ENCODE measurements at places on chromosomes 11 and 22.
A peak's percentile ranks its signal among the peaks of the same experiment; 100 is the strongest.

DNA sequence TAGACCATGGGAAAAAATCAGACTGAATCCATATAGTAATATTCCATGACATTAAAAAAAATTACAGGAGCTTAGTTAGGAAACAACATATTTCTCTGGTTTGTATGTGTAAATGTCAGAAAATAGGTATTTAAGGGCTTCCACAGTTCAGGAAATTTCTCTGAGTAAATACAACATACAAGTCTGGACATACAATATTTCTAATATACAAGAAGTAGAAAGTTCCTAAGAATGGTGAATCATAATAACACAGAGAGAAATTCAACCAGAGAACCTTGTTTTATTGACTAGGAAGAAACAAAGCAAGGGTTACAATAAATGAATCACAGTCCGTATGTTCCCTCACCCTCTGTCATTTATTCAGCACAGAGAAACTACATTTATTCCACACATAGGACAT lies 532.7 kb upstream of the FAT3 start:
- DNase-seq, result no peak

DNA sequence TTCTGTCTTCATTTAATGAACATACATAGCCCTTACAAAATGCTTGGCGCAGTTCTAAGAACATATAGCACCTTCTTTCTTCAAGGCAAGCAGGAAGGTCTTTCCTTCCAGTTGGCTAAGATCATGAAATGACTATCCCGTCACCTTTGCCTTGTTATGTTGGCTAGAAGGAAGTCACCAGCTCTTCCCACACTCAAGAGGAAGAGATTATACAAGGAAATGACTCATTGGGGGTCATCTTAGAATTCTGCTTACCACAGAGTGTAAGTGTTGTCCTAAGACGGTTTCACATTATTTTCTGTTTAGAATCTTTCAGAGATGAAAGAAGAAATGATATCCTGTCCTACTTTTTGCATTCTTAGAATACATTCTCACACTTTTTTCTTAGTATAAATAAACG lies 808.0 kb upstream of the LUZP2 start:
- no peak for DNase-seq

- no peak for DNase-seq
These were observed 35.0 kb downstream of the DSCAML1 start for GRCh38 chr11:117761993-117762392.

DNA sequence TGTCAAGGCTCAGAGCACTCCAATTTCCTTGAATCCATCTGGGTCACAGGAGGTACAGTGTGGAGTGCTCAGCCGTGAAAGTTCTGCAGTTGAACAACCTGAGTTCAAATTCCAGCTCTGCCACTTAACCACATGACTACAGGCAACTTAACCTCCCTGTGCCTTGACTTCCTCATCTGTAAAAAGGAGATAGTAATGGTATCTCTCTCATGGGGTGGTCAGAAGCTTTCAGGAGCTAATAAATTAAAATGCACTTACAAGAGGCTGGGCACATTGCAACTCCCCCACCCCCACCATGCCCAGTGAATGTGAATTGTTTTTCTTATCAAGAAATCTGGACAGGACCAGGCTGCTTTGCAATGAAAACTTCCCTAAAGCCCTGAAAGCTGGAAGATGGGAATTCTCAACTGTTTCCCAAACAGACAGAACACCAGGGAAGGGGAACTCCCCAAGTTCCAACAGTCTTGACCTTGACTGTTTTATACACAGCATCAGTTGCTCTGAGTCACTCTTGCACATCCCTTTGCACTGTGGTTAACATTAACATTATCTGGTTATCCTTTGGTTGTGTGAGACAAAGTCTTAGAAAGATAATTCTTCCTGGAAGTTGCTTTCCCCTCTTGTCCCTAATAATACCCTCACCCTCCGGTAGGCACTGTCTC lies 137.0 kb downstream of the SLC1A2 start:
- DNase-seq, result no peak

GRCh38 chr11:102800767-102801166 lies 2.8 kb upstream of the MMP1 start:
- no peak for DNase-seq

DNA sequence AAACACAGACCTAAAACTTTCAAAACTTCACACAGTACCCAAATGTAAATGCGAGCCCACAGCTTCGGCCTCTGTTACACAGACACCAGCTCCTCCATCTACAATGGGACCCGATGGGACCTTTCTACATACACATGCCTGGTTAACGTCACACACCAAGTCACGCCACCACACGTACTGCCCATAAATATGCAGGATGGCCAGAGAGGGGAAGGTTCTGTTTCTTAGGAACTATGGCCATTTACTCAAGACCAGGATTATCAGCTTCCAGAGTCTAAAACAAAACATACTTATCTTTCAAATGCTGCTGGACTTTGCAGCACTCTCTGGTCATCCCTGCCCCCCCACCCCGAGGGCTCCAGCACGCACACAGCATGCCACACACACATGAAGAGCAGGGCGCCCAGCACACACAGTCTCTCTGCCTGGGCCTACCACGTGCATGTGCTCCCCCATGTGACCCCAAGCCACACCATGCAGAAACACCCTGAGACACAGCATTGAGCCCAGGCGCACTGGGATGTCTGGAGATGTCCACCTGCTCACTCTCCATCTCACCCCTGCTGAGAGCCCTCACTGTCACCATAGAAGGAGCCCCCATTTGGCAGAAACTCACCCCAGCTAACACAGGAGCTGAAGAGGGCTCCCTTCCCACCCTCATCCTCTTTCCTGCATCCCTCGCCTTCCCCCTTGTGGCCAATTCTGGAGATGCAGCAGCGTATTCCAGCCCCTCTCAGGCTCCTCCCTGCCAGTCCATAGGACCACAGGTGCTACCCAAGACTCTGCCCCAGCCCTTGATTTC lies 61.8 kb downstream of the SLC22A12 start:
- peak; percentile 59 for DNase-seq

DNA sequence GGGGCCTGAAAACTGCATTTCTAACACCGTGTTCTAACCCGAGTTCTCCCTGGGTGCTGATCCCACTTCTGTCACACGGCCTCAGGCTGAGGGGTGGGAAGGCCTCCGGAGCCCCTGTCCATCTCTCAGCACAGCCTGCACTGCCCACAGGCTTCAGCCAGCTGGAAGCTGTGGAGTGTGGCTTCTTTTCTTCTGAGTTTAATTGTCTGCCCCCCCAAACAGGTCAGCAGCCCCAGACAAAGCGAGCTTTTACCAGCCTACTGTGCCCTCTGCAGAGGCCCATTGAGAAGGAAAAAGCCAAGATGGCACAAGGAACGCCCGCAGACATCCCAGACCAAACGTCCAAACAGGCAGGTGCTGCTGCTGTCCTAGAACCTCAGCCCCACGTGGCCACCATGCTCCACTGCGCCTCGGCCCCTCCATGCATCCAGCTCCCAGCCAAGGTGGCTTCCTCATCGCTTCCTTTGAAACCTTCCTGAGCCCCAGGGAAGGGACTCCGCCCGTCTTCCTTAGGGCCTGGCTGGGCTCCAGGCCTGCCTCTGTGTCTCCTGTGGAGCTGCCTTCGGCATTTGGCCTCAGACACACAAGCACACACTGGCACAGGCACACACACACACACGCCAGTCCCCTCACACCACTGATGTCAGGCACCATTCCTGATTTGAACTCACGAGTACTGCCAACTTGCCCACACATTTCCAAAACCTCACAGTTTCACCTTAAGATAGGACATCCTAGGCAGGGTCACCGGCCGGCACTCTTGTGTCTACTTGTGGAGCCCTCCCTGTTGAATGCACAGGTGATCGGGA lies 1.7 kb downstream of the MOB2 start:
- no peak for DNase-seq

DNA sequence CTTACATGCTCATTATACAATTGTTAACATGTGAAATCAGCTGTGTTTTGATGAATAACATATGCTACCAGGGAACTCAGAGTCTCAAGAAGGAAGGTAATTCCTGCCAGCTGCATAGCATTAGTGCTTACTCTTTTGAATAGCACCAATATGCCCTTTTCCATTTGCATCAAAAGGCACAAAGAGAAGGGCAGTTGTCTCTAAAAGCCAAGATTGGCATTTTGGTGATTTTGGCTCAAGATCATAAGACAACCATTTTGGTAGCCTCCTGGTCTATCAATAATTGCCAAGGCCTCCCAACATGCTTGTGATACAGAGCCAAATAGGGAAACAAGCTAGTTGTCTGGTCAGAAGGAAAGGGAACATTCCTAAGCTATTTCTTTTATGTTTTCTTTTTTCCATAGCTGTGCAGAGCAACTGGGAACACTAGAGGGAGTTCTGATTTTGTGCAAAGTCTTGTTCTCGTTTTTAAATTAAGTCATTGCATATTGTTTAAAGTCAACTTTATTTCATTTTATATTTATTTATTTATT lies 416.7 kb upstream of the CHORDC1 start:
- no peak for DNase-seq

GRCh38 chr22:22938672-22939587 lies 51.3 kb downstream of the IGLL5 start:
- DNase-seq, result peak; percentile 14

DNA sequence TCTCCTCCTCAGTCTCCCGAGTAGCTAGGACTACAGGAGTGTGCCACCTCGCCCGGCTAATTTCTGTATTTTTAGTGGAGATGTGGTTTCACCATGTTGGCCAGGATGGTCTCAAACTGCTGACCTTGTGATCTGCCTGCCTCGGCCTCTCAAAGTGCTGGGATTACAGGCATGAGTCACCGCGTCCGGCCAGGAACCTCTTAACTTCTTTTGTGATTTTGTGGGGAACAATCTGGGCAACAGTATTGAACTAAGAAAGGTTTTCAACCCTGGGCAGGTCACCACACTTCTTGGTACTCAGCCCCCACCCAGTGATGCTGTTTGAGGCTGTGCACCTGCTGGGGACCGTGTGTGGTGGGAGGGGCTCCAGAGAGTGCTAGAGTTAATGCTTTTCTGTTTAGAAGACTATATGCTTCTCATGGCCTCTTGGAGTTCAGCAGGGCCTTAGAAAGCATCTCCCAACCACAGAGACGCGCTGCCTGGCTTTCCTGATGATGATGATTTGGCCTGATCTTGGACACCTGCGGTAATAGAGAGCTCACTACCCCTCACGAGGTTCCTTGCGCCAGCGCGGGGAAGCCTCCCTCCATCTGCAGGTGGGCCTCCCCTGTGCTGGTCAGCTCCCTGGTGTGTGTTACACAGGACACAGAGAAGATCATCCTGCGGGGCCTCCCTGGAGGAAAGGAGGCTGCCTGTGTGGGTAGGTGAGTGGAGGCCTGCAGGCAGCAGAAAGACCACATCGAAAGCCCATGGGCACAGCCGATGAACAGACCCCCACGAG lies 1.2 kb downstream of the DENND6B start:
- DNase-seq, result no peak

DNA sequence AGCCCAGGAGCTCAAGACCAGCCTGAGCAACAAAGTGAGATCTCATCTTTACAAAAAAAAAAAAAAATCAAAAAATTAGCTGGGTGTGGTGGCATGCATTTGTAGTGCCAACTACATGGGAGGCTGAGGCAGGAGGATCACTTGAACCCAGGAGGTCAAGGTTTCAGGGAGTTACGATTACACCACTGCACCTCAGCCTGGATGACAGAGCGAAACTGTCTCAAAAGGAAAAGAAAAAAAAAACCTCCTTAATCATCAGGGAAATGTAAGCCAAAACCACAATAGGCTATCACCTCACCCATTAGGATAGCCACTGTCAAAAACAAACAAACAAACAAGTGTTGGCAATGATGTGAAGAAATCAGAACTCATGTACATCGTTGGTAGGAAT lies 13.4 kb downstream of the DGCR2 start:
- no peak for DNase-seq

GRCh38 chr11:117187007-117187406 lies 8.5 kb downstream of the SIDT2 start:
- DNase-seq, result no peak

DNA sequence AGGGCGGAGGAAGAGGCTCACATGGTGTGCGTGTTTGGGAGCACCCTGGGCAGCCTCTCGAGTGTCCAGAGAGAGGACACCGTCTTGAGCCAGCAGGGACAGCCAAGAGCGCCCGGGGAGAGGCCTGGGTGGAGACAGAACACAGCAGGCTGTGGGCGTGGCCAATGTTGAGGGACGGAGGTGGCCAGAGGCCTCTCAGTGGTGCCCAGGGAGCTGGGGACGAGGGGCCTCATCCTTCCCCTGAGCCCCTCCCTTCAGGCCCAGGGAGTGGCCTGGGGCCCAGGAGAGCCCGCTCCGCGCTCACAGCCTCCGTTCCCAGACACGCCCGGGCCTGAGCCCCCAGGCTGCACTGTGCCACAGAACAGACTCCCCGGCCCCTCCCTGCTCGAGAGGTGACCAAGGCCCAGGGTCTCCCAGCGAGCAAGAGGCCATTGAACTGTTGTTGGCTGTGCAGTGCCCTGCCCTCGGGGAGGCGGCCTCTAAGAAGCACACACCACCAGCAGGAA lies 48.4 kb downstream of the CDKN1C start:
- no peak for DNase-seq
